Esophagus squamous epithelium (tissue), 5 donors: ENCODE measurements at places on chromosomes 7 and 10.

- no peaks in the 10 kb centered on the region for H3K27me3 ChIP-seq
- H3K36me3 ChIP-seq: peaks cover 47% of the 10 kb centered on the region
- no peak overlapping the region for H3K27ac ChIP-seq
- no peaks in the 10 kb centered on the region for H3K4me1 ChIP-seq
- DNase-seq: no peak
Measured at GRCh38 chr10:101602761-101603398, 14.8 kb downstream of the DPCD start.

DNA sequence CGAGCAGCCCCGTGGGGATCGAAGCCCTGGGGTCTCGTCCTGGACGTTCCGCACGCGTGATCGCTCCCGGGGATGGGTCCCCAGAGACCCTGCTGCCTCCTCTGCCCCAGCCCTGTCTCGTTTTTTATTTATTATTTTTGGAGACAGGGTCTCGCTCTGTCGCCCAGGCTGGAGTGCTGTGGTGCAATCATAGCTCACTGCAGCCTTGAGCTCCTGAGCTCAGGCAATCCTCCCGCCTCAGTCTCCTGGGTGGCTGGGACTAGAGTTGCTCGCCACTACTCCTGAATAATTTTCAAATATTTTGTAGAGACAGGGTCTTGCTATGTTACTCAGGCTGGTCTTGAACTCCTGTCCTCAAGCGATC is 319 bp upstream of the STX1A start:
- DNase-seq: no peak
- H3K4me1 ChIP-seq: peaks cover 62% of the 10 kb centered on the region
- H3K36me3 ChIP-seq: no peaks in the 10 kb centered on the region
- H3K27ac ChIP-seq: no peak overlapping the region
- no peaks in the 10 kb centered on the region for H3K27me3 ChIP-seq
- H3K4me3 ChIP-seq: peak overlapping the region; percentile 76

GRCh38 chr10:78911533-78912340 is 157.0 kb upstream of the ZMIZ1 start:
- no peaks in the 10 kb centered on the region for H3K27me3 ChIP-seq
- no peak overlapping the region for H3K4me3 ChIP-seq
- peaks cover 5% of the 10 kb centered on the region for H3K4me1 ChIP-seq
- no peak for DNase-seq

- no peak overlapping the region for H3K27ac ChIP-seq
- no peak for DNase-seq
- no peaks in the 10 kb centered on the region for H3K36me3 ChIP-seq
- H3K27me3 ChIP-seq: no peaks in the 10 kb centered on the region
Measured at GRCh38 chr10:27355918-27356573, 115.4 kb upstream of the ACBD5 start.
